Globus pallidus (tissue), 1 donor: ENCODE measurements at places on chromosomes 6 and 20.

- no peak for DNase-seq
Observed at GRCh38 chr6:107369493-107369892, 89.9 kb downstream of the PDSS2 start.

- DNase-seq, result peak; percentile 38
Observed at GRCh38 chr6:106739387-106739786, 110.0 kb downstream of the QRSL1 start.

GRCh38 chr6:98924647-98925046, 23.1 kb downstream of the FBXL4 start:
- DNase-seq, result no peak

GRCh38 chr6:41085182-41085581, 12.4 kb downstream of the NFYA start:
- DNase-seq, result no peak

DNA sequence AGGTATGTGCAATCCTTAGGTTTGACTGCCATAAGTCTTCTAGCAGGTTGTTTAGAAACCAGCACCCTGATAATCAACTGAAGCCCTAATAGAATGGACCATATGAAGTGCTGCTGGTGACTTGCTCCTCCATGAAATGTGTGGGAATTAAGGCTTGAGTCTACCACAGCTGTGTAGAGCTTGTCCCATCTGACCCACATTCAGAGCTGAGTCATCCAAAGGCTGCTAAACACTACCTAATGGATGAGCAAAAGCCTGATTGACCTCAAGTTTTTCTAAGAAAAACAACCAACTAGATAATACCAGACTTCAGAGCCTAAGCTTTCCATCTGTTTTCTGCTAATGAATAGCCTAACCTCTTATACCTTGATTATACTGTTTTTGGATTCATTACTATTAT, 120.3 kb upstream of the MOCS1 start:
- DNase-seq, result no peak

DNA sequence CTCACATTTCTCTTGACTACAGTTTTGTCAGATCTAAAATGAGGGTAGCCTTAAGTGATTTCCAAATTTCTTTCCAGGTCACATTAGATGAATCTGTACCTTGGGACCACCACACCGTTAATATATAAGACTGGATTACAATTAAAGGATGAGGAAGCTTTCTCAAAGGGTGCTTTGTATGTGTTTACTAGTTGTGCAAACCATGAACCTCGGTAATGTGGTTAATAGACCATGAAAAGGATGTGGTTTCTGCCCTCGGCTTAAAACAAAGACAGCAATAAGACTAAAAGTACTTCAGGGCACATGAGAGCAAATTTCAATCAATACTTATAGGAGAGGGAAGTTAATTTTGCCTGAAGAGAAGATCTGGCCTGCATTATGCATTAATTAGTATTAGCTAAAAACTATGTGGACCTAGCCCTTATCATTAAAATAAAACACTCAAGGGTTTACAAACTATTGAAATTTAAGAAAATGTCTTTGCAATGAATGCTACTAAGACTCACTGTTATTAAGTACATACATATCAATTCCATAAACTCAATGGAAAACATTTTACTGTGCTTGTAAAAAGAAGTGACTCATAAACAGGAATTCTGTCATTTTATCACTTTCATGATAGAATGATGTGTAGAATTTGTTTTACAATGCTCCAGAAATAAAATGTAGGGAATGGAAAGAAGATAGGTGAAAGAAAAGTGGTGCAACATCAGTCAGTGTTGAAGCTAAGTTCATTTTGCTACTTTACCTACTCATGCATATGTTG, 936 bp upstream of the TMX4 start:
- DNase-seq, result no peak

GRCh38 chr6:21953831-21954801, 342.7 kb downstream of the PRL start:
- peak; percentile 5 for DNase-seq

DNA sequence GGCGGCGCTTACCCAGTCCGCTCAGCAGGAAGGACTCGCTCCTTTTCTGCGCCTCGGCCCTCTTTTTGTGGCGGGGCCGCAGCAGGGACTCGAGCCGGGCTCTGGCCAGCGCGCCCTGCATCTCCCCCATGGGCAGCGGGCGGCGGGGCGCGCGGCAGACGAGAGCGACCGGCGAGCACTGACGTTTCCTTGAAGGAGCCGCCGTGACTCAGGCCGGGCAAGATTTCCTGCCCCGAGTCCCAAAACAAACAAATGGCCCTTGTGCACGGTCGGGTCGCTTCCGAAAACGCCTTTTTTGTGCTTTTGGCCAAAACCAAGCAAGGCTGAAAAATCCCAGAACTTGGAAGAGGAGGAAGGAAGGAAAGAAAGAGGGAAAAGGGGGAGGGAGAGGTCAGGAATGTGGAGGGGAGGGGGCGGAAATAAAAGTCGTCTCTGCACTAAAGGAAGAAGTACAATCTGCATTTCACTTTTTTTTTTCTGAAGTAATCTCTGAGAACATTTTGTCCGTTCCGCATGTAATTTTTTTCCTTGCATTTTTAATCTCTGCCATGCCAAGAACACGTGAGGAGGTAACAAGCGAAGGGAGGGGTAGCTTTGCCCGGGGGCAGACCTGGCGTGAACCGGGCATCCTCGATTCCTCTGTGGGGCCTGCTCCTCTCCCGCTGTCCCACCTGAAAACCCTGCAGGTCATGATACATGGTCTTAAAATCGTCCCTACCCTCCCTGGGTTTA, 123.3 kb upstream of the SLC2A12 start:
- no peak for DNase-seq

DNA sequence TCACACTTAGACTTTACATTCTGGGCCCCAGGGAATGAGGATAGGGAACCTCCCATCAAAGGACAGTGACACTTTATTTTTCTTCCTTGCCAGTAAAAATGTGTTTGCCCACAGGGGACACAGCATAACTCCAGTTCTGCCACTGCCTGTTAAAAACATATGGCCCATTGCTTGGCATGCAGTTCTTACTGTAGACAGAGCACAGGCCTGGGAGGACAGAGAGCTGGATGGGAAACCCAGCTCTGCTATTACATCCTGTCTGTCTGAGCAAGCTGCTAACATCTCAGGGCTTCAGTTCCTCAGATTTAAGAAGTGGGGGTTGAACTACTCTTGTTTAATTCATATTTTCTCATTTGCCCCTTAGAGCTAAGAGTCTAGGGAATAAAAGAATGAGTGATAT, 120.2 kb downstream of the AKAP7 start:
- DNase-seq, result no peak

DNA sequence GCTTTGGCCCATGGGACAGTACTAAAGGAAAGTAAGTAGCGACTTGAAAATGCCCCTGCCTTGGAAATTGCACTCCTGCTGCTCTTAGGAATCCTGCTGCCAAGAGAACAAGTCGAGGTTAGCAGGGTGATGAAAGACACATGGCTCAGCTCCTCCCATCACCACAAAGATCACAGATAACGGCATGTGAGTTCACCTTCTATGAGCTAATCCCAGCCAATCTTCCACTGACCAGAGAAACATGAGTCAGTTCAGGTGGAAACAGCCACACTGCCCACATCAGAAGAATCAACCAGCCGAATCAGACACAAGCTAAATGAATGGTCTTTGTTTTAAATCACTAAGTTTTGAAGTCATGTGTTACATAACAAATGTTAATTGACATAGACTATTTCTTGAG, 106.3 kb downstream of the PRKN start:
- DNase-seq, result no peak

DNA sequence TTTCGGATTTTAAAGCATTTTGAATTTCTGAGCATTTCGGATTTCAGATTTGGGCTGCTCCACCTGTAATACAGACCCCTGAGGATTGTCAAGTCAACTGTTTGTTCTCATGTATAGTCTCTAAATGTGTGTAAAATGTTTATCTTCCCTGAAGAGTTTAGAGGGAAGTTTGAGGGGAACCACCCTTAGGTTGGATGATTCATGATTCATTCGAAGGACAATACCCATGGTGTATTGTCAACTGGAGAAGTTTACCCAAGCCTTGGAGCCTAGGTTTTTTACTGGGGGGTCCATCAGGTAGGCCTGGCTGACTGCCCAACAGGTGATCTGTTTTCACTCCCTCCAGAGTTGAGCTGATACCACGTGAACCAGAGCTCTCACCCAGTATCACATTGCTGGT, 18.9 kb downstream of the GSTA4 start:
- DNase-seq, result no peak

GRCh38 chr6:148074291-148074690, 268.3 kb upstream of the SASH1 start:
- no peak for DNase-seq

DNA sequence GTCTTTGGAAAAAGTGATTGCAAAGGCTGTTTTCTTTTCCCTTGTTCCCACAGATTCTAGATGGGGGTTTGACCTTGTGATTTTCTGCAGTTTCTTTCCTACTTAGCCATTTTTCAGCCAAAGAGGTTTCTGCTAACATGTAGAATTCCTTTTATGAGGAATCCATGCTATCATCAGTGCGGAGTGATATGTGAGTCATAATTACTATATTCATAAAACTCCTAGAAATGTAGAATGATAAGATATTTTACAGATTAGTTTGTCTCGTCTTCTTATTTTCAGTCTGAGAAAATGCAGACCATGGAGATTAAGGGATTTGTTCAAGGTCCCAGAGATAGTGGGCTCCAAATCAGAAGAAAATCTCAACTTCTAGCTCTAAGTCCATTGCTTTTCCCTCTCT, 98.6 kb downstream of the KCNQ5 start:
- no peak for DNase-seq
